ENCODE measurements at places on chromosomes 5 and 9. TPM values are rescaled to one million over a fixed set of nuclear protein-coding genes. Genes with fewer than 3 reads are reported as not detected.

DNA sequence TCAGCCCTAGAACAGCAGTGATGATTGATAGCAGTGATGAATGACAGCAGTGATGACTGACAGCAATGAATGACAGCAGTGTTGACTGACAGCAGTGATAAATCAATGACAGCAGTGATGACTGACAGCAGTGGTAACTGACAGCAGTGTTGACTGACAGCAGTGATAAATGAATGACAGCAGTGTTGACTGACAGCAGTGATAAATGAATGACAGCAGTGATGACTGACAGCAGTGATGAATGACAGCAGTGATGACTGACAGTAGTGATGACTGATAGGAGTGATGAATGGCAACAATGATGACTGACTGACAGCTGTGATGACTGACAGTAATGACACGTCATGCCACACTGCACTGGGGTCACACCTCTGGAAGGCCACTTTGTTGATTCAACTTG is 106.8 kb downstream of the ENTREP1 start:
- H3K27me3 ChIP-seq, result no peaks in the 10 kb centered on the region
- H3K4me1 ChIP-seq, result no peaks in the 10 kb centered on the region
- no peak for DNase-seq
- H3K27ac ChIP-seq, result no peak overlapping the region
- no peaks in the 10 kb centered on the region for H3K36me3 ChIP-seq

GRCh38 chr5:53814819-53815218 is 254.4 kb downstream of the NDUFS4 start:
- no peak overlapping the region for H3K4me3 ChIP-seq
- DNase-seq, result no peak
- no peak overlapping the region for H3K27ac ChIP-seq
- no peaks in the 10 kb centered on the region for H3K4me1 ChIP-seq
- H3K36me3 ChIP-seq, result no peaks in the 10 kb centered on the region
- no peaks in the 10 kb centered on the region for H3K27me3 ChIP-seq

GRCh38 chr5:73122875-73123810 is 2.8 kb downstream of the TMEM171 start:
- DNase-seq, result peak; percentile 70
- H3K4me3 ChIP-seq, result no peak overlapping the region
- no peak overlapping the region for H3K27ac ChIP-seq
- no peaks in the 10 kb centered on the region for H3K36me3 ChIP-seq
- peaks cover 65% of the 10 kb centered on the region for H3K27me3 ChIP-seq

DNA sequence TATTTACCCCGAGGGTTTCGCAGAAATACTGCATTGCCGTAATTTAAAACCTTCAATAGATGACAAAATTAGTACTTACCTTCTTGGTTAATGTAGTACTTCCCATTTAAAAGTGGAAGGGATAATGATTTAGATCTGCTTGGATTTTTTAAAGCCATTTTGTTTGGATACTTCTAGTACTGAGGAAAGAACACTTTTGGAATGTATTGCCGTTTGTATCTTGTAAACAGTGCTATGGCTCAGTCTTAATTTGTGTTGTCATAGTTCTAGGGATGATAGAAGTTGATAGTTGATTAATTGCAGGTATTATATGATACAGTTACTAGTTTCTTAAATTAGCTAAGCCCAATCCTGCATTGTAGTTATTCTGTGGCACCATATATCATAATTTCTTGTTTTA is 33.1 kb downstream of the TNPO1 start:
- no peak for DNase-seq
- H3K27me3 ChIP-seq, result no peaks in the 10 kb centered on the region
- no peak overlapping the region for H3K27ac ChIP-seq
- no peaks in the 10 kb centered on the region for H3K4me1 ChIP-seq

- no peaks in the 10 kb centered on the region for H3K4me1 ChIP-seq
- no peak for DNase-seq
- H3K4me3 ChIP-seq, result no peak overlapping the region
- no peak overlapping the region for H3K27ac ChIP-seq
- H3K27me3 ChIP-seq, result no peaks in the 10 kb centered on the region
Observed at GRCh38 chr5:93497096-93497495, 83.9 kb downstream of the NR2F1-AS1 start.

GRCh38 chr5:159310511-159310910 is 19.8 kb downstream of the IL12B start:
- peak overlapping the region; percentile 38 for H3K4me3 ChIP-seq
- peaks cover 50% of the 10 kb centered on the region for H3K27me3 ChIP-seq
- peak; percentile 81 for DNase-seq

DNA sequence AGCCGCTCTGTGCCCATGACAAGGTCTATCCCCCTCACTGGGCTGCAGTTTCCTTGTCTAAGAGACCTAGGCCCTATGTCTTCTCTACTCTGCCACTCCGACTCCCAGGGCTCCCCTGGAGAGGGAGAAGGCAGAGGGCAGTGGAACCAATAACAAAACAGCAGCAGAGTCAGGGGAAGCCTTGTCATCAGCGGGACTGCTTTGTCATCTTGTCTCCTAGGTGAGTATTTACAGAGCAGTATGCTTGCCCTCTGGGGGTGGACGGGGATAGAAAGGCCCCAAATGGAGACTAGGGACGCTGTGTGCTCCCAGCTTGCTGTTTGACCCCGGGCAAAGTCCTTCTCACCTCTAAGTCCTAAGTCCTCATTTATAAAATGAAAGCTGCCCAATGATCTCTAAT is 318.5 kb downstream of the CDK5RAP2 start:
- peaks cover 4% of the 10 kb centered on the region for H3K4me1 ChIP-seq
- no peaks in the 10 kb centered on the region for H3K36me3 ChIP-seq
- DNase-seq, result no peak
- no peak overlapping the region for H3K27ac ChIP-seq
- peaks cover 11% of the 10 kb centered on the region for H3K27me3 ChIP-seq

DNA sequence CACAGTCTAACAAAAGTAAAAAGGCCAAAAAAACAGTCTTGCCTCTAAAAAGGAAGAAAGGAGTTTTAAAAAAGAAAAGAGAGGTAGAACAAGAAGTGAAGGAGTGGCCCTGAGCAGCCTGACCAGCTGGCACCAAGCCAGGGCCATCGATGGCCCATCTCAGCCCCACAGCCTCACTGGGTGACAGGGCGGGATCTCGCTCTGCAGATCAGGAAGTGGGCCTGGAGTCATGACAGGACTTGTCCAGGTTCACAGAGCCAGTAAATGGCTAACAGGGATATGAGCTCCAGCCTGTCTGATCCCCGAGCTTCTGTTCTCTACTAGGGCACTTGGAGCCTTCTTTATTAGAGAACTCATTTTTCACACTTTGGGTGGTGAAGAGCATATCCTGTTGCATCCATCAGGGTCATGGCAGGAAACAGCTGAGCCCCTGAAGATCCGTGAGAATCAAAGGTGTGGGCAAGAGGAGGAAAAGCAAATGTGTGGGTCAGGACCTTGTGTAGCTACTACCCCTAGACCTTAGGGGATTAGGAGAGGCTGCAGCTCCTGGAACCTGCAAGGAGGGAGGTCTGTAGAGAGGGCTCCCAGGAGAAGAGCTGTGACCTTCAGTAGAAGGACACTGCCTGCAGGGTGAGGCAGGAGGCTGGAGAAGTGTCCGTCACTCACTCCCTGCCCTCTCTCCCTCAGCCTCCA is 299.0 kb upstream of the MSX2 start:
- no peaks in the 10 kb centered on the region for H3K27me3 ChIP-seq
- H3K4me3 ChIP-seq, result no peak overlapping the region
- H3K36me3 ChIP-seq, result no peaks in the 10 kb centered on the region
- H3K4me1 ChIP-seq, result peaks cover 22% of the 10 kb centered on the region
- no peak for DNase-seq

GRCh38 chr9:75242426-75242825 is 154.1 kb downstream of the OSTF1 start:
- no peaks in the 10 kb centered on the region for H3K4me1 ChIP-seq
- DNase-seq, result no peak
- no peaks in the 10 kb centered on the region for H3K27me3 ChIP-seq
- no peak overlapping the region for H3K27ac ChIP-seq
- H3K36me3 ChIP-seq, result no peaks in the 10 kb centered on the region
- H3K4me3 ChIP-seq, result no peak overlapping the region

- no peaks in the 10 kb centered on the region for H3K36me3 ChIP-seq
- H3K27me3 ChIP-seq, result no peaks in the 10 kb centered on the region
- no peak for DNase-seq
- H3K27ac ChIP-seq, result no peak overlapping the region
- no peaks in the 10 kb centered on the region for H3K4me1 ChIP-seq
- H3K4me3 ChIP-seq, result no peak overlapping the region
Observed at GRCh38 chr9:70218767-70219166, 40.0 kb upstream of the SMC5 start.

Gene PTGS1
- 1.1 TPM for total RNA-seq

Gene PCDHB5
- 42.8 TPM for total RNA-seq

Gene SH3TC2
- total RNA-seq, result 0.66 TPM
